ENCODE measurements at places on chromosomes 12 and 14.

DNA sequence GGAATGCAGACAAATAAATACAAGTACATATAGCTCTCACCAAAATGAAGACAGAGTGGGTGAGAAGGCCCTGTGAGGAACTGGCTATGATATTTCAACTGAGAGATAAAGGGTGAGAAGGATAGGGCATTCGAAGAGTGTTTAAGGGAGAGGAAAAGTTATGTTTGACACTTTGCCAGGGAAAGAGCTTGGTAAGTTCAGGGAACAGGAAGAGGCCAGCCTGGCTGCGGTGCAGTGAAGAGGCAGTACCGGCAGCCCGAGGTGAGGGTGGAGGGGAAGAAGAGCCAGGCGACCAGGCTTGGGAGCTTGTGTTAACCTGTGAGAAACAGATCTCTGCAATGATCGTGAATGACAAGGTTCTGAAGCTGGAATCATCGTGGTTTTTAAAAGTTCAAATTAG is 84.7 kb upstream of the RFX4 start:
- peak; percentile 4 for DNase-seq

DNA sequence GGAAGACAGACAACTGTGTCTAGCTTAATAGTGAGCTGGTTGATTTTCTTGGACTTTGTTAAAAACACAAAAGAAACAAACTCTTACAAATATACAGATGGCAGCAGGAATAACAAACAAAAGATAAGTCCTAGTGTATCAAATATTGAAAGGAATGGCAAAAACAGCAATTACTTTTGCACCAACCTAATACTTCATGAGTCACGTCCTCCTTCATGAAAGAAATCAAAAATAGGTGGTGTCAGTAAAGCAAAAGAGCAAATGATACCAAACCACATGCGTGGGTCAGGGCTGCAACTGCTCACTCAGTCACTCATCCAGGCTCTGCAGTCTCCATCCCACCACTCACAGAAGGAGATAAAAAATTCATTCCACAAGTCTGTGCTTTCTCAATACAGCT is 11.8 kb downstream of the ATG14 start:
- DNase-seq: peak; percentile 12

DNA sequence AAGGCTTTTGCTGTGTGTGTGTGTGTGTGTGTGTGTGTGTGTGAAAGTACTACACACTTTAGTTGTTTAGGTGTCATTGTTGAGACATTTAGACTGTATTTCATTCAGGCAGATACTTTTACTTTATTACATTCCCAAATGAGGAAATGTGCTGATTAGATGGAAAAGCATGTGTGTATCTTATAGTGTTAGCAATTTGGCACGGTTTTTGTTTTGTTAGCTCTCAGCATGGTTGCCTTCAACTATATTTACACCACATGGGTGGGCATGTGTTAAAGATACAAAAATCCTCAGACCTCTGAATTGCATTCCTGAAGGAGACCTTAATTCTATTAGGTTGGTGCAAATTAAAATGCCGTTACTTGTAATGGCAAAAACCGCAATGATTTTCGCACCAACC is 879.5 kb downstream of the DIO2 start:
- no peak for DNase-seq

GRCh38 chr12:7601406-7601805 is 64.3 kb downstream of the APOBEC1 start:
- DNase-seq: no peak

DNA sequence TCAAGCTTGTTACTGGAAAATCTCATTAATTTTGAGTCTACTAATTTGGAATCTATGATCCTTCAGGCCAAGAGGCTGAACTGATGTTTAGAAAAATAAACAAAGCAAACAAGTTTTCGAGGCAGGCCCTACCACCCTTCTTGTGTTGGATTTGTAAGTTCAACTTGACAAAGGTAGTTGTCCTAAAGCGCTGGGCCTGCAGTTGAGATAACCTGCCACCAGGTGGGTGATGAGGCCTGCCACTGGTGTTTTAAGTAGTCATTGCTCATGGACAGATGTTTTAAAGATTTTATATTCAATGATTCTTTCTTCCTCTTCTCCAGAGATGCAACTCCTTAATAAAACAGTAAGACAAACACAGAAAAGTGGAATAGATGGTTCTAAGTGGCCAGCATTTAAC is 19.4 kb downstream of the ACVRL1 start:
- DNase-seq: no peak

GRCh38 chr14:73886449-73887317 is at the start of gene ZNF410:
Gene ZNF410 (plus strand): TSS chr14:73886859. CDS start chr14:73892176, 5,317 bp downstream.
- DNase-seq: peak; percentile 94

All from skeletal muscle cell (primary cell).